Activated naive CD4-positive, alpha-beta T cell (primary cell): ENCODE measurements at places on chromosomes 11 and 22.

DNA sequence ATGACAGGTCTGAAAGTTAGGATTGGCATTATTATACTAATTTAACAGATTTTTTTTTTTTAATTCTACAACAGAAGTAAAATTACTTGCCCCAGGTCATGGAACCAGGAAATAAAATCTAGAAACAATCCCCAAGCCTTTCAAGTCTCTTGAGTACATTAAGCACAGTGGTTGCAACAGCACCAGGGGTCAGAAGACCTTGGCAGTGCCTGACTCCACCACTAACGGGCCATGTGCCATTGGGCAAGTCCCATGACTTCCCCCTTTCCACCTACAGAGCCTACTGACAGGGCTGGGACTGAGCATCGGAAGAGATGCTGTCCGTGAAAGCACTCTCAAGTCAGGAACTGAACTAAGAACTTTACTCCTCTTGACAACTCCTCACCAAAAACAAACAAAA, 98.6 kb upstream of the AKIP1 start:
- no peak for DNase-seq

DNA sequence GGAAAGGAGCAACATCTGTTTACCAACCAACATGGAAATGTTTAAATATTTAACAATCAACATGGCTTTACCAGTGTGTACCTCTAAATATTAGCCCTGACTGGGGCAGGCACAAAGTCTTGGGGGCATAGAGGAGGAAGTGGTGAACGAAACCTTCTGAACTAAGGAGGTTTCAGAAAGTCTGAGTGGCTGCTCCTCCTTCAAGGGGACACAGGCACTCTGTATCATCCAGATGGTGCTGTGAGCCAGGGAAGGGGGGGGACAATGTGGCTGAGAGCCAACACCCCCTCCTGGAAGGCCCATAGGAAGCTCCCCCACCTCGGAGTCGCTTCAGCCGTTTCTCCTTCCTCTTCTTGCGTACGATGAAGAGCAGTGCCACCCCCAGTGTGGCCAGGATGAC, 107.7 kb downstream of the CEP164 start:
- DNase-seq: no peak

GRCh38 chr11:43493431-43493830, 134.7 kb downstream of the TTC17 start:
- no peak for DNase-seq

DNA sequence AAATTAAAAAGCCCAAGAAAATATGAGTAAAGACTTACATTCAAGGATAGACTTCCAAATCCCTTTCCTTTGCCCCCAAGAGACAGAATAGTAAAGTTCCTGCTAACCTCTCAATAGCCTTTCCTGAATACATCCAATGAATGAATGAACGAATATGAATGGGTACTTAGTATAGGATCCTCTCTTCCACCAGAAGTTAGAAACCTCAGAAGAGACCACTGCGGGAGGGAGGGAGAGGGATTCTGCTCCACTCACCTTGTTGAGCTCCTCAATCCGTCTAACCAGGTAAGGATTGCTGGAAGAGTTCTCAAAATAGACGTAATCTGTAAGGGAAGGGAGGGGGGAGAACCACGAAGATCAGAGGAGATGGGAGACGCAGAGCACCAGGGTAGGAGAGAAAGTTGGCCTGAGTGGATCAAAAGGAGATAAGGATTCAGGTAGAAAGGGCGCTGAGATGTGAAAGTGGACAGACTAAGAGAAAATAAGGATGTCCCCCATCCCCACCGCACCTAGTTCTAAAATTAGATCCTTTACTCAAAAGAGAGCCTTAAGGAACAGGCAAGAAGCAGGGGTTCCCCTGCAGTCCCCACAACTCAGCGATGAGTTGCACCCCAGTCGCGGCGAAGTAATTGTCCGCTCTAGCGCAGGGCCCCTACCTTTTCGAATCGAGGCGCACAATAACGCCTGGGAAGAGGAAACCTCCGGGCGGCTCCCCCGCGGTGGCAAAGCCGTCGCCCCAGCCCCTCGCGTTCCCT, 1.1 kb downstream of the MTA2 start:
- DNase-seq: peak; percentile 50

DNA sequence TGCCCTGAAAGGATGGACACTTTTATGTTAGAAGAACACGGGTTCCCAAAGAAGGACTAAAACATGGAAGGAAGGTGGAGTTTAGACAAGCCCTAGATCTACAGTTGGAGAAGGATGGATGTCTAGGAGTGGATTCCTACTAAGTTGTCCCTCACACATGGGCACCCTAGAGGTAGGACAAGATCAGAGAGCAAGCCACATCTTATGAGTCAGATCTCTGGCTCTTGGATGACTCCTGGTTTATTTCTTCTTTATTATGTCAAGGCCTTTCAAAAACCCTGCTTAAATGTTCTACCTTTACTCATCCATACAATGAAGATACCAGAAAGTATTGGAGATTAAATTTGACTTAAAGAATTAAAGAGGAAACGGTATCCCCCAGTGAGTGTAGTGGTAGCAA, 34.4 kb downstream of the PRCP start:
- no peak for DNase-seq

DNA sequence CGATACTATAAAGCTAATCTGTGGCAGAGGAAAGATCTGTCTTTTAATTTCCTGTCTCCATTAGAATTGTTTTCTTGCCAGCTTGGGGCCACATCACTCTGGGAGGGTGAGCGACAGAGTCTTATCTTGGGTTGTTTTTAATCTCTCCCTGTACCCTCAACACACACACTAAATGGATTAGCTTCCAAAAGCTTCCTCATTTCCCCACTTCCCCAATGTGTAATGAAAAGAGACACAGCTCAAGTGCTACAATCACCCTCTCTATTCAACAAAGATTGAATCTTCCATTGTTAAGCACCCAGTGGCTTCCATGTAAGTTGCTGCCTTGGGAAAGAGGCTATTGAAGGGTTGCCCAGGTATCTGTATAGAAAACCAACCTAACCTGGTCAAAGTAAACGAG, 6.1 kb upstream of the ASCL3 start:
- DNase-seq: no peak

- no peak for DNase-seq
Measured at GRCh38 chr11:116600930-116601329, 171.9 kb downstream of the BUD13 start.

DNA sequence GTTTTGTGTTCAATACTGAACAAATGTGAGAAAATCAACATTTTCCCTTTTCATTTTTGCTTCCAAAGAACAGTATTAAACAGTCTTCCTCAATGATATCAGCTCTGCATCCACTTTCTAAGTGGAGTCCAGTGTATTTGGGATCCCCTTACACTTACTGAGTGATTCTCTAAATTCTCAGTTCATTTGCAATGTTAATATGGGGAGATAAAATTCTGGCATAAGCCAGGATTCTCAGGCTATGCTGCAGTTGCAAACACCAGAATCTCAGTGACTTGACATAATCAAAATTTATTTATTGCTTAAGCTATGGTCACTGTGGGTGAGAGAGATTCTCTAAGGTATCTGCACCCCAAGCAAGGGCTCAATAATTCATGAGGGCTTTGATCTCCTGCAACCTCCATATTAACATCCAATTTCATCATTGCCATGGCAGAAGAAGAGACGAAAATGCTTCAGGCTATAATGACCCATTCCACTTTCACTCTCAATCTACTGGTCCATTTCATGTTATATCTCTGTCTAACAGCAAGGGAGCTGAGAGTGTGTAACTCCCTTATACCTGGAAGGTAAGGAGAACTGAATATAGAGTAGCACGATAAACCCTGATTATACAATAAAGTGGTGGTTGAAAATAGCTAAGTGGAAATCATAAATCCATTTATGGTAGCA, 64.1 kb upstream of the CARD18 start:
- no peak for DNase-seq

DNA sequence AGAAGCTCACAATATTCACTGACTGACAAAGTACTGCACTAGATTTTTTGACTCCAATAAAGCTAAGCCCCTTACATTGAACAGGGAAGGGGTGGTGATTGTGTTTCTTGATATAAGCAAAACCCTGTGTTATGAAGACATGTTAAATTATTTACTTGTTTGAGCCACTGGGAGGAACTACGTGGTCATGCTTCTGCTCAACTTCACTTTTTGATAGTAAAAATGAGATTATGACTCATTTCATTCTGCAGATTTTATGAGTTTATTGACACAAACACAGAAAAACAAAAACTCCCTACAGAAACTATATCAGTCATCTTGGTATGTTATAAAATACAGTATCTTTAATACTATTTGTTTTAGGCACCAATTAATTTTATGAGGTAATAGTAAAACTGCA, 124.7 kb downstream of the CADM1 start:
- DNase-seq: no peak

DNA sequence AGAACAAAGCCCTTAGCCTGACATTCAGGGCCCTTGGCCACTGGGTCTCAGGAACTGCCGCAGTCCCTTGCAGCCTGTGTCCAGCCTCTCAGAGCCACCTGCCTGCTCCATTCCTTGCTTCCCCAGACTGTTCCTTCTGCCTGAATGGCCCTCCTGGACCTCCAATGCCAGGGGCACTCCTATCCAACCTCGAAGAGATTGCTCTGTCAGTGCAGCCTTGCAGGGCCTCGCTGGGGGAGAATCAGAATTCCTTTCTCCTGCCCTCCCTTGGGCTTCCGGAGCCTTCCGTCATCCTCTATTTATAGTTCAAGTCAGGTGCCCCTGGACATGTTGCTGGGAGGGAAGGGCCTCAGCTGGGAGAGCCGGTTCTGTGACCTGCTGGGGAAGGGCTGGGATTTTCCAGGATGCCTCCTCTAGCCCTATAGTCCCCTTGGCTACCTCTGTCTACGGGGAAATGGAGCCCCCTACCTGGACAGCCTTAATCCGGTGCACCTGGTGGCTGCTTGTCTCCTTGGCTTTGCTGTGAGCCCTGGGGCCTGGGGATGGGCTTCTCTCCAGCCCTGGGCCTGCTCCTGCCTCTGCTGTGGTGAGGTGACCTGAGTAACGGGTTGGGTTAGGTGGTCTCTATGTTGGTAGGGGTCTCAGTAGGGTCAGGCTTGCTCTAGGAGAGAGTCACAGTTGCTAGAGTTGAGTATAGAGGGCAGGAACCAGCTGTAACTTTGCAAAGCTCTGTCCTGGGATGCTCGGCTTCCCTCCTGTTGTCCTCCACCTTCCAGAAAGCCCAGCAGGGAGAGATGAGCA, 45.9 kb upstream of the SYT7 start:
- DNase-seq: no peak
